ENCODE measurements at places on chromosomes 5 and 9.
A peak's percentile ranks its signal among the peaks of the same experiment; 100 is the strongest.

- no peak for DNase-seq
Observed at GRCh38 chr9:8139756-8140155, 340.2 kb upstream of the DMAC1 start.

- DNase-seq, result no peak
Observed at GRCh38 chr9:133943036-133943780, 48.9 kb downstream of the VAV2 start.

GRCh38 chr5:63483338-63483737, 478.9 kb downstream of the HTR1A start:
- no peak for DNase-seq

GRCh38 chr5:153147891-153148623, 342.4 kb upstream of the GRIA1 start:
- DNase-seq, result peak; percentile 20

DNA sequence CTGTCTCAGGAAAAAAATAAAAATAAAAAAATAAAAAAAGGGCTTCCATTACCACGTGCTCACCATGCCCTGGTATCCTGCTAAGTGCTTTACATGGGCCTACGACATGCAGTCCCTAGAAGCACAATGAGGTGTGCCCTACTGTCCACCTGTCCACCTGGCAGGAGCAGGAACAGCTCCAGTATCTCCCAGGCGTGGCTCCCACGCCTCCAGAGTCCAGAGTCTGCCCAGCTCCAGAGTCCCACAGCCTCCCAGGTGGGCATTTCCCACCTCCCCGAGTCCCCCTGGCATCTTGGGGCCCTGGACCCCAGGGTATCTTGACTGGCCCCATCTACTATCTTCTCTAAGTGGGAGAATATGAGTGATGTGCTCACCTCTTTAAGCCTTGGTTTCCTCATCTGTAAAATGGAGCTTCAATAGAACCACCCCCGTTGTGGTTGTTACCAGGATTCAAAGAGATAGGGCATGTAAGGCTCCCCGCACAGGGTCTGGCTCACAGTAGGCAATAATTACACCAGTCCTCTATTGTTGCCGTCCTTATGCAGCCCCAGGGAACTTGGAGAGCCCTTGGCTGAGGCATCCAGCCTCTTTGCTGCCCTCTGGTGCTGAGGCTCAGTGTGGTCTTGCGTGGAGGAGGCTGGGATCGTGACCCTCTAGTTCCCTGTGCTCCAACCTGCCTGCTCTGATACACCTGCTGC, 8.9 kb downstream of the CXCL14 start:
- DNase-seq, result no peak

DNA sequence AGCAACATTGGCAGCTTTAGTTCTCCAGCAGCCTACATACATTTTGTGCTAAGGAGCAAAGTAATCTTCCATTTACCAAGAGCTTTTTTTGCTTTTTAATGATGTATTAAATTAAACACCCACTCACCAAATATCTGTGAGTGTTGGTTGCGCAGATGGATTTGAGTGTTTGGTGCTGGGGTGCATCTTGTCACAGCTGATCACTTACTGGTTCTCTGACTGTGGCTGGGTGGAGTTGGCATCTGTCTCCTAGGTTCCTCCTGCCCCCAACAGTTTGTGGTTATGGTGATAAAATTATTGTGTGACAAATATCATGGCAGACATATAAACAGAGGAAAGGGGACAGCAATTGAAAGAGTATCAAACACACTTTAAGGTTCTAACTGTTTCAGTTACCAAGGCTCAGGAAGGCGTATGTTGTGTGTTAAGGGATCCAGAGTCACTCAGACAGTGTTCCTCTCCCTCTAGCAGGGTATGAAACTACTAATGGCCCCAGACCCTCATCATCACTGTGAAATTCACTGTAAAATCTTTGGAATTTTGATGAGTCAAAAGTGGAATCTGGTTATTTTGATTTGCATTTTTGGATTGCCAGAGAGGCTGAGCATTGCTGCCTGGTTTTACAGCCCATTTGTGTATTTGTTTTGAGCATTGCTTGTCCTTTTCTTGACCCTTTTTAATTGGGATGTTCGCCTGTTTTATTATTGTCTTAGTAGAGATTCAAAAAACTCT, 81.7 kb downstream of the PDE8B start:
- no peak for DNase-seq

GRCh38 chr9:127142291-127142690, 19.9 kb upstream of the ANGPTL2 start:
- DNase-seq, result no peak

DNA sequence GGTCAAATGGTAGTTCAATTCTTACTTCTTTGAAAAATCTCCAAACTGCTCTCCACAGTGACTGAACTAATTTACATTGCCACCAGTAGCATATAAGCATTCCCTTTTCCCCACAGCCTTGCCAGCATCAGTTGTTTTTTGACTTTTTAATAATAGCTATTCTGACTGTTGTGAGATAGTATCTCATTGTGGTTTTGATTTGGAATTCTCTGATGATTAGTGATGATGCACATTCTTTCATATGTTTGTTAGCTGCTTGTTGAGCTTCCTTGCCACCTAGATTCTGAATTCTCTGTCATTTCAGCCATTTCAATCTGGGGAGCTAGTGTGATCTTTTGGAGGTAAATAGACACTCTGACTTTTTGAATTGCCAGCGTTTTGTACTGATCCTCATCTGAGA, 24.0 kb downstream of the CDK20 start:
- DNase-seq, result no peak

- no peak for DNase-seq
Observed at GRCh38 chr5:158824241-158824882, 275.4 kb downstream of the EBF1 start.

DNA sequence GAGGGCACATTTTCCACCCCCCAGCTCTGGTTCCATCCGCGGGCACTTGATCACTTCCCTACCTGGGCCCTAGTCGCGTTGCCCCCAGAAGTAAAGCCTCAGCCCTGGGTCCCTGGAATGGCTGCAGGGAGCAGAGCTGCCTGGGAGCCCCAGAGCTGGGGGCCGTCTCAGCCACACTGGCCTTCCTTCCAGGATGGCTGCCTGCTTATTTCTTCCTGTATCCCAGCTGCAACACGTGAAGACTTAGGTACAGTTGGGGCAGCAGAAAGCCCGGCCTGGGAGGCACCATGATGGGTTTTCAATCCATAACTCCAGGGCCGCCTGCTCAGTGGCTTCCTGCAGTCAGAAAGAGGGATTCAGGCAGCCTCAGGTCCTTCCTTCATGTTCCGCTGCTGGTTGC, 232.3 kb downstream of the IRX2 start:
- DNase-seq, result no peak

DNA sequence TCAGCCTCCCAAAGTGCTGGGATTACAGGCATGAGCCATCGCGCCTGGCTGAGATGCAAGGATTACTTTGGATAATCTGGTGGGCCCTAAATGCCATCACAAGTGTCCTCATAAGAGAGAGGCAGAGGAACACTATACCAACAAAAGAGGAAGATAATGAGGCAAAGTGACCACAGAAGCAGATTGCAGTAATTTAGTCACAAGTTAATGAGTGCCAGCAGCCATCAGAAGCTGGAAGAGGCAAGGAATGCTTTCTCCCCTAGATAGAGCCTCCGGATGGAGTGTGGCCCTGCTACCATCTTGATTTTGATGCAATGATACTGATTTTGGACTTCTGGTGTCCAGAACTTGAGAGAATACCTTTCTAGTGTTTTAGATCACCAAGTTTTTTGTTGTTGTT, 122.3 kb downstream of the SPATA31D1 start:
- DNase-seq, result no peak

DNA sequence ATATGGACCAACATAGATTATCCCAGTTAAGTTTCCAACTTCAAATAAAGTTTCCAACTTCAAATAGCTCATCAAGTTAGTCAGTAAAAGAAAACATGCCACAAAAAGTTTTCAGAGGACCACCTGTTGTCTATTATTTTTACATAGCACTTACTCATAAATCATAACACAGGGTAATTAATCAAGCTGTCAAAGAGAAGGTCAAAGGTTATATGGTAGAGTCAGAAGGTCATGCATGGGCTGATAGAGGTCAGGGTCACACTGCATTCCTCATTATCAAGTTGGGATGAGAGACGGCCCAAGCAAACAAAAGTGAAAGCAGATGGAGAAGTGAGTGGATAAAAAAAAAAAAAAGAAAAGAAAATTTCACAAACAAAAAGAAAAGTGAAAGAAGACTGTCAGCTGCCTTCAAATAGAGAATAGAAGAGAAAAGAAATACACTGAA, 145.5 kb upstream of the POU5F2 start:
- DNase-seq, result no peak

DNA sequence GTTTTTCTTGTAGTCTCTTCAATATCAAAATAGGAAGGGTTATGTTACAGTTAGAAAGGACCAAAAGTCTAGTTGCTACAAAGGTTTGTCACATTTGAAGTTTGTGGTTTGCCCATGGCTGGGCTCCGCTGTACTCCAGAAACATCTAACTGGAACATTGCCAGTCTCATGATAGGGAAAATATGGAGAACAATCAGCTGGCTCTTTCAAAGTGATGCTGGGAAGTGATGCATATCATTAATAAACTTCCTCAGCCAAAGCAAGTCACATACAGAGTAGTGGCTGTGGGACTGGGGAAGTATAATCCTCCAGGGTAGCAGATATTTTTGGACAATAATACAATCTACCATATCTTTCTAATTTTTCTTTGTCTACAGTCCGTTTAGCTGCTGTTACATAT, 8.8 kb downstream of the BTF3 start:
- no peak for DNase-seq

GRCh38 chr5:142017832-142018427, 5.1 kb upstream of the GNPDA1 start:
- DNase-seq, result no peak

GRCh38 chr5:132497488-132497997, 7.0 kb upstream of the IRF1 start:
- no peak for DNase-seq

GRCh38 chr5:1125030-1125357, 13.1 kb upstream of the SLC12A7 start:
- DNase-seq, result no peak

DNA sequence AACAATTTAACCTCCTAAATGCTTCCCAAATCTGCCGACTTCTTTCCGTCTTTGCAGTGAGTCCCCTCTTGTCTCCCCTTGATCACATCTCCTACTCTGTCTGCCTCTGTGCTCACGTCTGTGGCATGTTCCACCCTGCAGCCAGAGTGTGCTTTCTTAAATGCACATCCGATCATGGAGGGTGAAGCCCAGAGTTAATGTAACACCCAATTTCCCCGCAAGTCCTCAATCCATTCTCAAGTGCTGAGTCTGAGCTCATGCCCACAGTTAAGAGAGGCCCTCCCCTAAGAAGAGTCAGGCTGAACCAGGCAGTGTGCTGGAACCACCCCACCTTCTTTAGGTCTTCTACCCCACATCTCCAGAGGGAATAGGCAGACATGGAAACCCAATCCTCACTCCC, 164.8 kb downstream of the EPB41L4A start:
- no peak for DNase-seq

- DNase-seq, result no peak
Observed at GRCh38 chr9:114612272-114612923, 1.3 kb downstream of the TMEM268 start.

DNA sequence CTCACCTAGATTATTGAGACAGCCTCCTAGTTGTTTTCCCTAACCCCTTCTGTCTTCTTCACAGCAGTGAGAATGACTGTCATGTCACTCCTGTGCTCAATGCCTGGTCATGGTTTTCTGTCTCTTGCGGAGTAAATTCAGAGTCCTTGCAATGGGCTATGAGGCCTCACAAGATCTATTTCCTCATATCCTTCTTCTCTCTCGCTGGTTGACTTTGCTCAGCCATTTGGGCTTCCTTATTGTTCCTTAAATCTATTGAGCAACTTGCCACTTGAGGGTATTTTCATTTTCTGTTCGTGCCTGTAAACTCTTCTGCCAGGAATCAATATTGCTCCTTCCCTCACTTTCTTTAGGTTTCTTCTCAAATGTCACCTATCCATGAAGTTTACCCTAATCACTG, 9.0 kb downstream of the PPP3R2 start:
- no peak for DNase-seq

- no peak for DNase-seq
Observed at GRCh38 chr9:98902925-98903324, 40.8 kb upstream of the COL15A1 start.

- no peak for DNase-seq
Observed at GRCh38 chr5:123116757-123117156, 27.7 kb downstream of the PRDM6 start.

- DNase-seq, result no peak
Observed at GRCh38 chr5:62457071-62457470, 44.5 kb downstream of the IPO11 start.

Measured in neuronal stem cell (in vitro differentiated cells).